ENCODE measurements at places on chromosomes 13 and 19.

GRCh38 chr19:6979399-6979798 lies 41.8 kb downstream of the MBD3L2B start:
- DNase-seq = no peak

DNA sequence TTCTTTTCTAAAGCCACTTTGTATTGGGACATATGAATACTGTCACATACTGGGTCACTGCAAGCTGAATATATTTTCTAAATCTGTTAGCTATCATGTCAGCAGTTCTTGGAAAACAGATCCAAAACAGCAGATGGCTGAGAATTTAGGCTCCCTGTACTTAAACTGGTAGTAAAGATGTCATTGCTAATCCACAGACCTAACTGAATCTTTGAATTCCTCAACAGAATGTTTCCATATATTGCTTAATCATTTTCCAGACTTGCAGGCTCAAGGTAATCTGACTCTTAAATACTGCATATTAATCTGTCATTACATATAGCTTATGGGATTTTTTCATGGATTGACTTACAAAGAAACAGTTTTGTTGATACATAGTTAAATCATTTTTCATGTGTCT lies 639.0 kb upstream of the KLHL1 start:
- DNase-seq = no peak

- DNase-seq = no peak
Observed at GRCh38 chr19:50413531-50413930, 5.2 kb upstream of the SPIB start.

DNA sequence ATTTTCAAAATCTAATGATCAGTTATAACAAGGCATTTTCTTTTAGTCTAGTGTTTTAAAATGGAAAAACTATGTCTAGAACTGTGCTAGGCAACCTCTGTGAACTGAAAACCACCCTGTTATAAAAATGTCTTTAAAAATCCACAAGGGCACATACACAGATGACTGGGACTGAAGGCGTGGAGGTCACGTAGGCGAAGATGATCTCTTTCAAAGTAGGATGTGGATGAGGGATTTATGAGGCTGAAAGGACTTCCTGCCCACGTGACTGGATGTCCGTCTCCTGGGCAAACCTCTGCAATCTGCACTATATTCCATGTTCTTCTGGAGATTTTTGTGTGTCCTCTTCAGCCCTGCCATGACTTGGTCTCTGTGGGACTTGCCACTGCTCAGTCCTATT lies 84.2 kb upstream of the ZNF536 start:
- no peak for DNase-seq

DNA sequence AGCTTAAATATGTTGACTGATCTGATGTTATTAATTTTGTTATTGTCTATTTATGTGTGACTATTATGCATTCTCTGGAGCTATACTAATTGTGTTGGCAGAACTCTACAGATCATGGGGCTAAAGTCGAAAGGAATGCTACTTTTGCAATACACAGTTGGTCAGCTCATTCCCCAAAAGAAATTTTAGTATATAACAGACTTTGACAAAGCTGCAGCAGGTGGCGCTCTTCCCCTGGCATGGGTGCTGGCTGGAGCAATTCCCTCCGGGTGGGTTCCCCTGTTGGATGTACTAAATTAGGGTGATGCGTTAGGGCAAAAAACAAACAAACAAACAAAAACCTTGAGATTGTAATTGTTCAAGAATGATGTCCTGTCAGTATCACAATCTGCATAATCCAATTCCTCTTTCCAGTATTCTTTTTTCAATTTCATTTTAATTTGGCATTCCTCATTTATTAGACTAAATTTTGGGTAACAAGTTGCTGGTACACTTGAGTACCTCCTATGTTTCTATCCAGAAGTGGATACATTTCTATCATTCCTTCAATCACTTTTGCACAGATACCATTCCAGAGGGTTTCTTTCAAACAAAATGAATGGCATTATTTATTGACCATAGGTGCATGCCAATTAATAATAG lies 322.8 kb upstream of the EDNRB start:
- peak; percentile 15 for DNase-seq

DNA sequence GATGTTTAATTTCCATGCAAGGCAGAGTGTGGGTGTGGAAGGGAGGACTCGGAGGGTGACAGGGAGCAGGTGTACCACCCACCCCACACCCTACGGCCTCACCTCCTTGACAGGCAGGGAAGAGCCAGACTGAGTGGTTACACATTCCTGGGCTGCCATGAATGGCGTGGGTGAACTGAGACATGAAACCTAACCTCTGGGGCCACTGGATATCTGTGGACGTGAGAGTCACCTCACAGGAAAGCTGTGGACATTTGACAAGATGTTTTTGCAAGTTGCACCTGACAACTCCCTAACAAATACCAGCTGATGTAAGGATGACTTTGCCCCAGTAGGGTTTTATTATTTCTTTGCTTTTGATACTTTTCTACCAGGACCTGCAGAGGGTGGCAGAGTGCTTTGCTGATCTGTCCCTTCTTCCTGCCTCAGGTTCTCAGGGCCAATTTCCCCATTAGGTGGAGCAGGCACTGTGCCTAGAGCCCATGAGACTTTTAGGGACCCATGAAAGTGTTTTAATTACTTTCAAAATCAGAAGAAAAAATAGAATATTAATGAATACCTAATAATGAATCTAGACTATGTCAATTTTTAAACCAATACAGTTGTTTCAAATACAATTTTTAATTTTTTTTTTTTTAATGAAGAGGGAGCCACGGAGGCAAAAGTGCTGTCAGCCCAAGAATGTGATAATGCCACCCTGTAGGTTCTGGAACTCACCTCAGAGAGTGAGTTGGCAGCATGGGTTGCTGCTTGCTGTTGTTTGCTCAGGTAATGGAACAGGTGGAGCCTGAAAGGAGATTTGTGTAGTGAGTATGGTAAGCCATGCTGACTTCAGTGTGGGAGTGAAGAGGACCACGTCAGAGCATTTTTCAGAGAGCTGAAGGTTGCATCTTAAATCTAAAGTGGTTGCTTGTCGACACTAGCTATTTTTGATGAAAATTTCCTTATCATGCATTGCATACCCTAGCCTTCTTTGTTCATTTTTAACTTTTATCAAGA lies 58.0 kb upstream of the CYSLTR2 start:
- peak; percentile 48 for DNase-seq

DNA sequence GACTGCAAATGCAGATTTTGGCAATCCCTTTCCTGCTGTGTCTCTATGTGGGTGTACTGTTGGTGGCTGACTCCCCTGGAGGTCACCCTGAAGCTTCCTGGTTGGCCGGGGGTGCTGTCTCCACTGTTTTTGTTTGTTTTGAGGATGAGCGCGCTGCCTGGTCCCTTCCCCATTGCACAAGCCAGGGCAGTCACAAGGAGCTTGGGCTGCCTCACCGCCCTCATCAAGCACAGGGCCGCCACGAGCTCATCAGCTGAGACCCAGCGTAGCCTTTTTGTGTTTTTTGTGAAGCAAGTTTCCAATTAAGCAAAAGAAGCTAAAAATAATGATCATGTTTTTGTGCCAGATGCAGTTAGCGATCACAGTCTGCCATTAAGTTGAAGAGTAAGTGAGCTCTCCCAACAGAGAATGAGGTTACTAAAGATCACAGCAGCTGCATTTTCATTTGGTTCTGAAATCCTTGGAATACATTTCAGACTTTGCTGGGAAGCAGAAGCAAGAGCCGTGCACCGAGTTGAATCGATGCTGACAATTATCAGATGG lies 57.8 kb downstream of the GGACT start:
- DNase-seq = no peak

DNA sequence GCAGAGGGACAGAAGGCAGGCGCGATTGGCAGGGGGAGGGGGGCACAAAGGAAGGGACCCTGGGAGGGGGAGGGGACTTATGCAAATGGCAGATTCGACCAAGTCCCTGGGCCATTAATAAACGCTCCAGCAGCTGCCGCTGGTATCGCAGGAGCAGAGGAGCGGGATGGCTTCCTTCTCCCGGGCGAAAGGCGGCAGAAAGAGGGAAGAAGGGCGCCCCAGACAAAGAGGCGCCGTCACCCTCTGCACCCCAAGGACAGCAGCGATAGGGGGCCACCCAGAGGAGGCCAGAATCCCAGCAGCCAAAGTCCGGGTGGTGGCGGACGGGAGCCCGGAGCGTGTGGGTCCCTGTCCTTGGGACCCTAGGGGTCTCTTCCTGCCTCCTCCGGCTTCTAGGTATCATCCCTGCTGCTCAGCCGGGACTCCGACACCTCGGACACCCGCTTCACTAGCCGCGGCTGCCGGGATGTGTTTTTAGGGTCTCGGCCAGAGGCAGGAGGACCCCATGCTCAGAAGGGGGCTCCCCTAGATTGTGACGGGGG lies 1.9 kb downstream of the PTPRS start:
- peak; percentile 71 for DNase-seq

GRCh38 chr19:30144242-30144758 lies 202.3 kb downstream of the URI1 start:
- DNase-seq = no peak

- DNase-seq = no peak
Observed at GRCh38 chr13:80235166-80235966, 105.6 kb downstream of the SPRY2 start.

- DNase-seq = no peak
Observed at GRCh38 chr19:38549942-38550341, 67.8 kb downstream of the MAP4K1 start.

- DNase-seq = no peak
Observed at GRCh38 chr13:46379611-46380010, 7.4 kb downstream of the RUBCNL start.

- DNase-seq = no peak
Observed at GRCh38 chr13:97205465-97205864, 16.7 kb upstream of the MBNL2 start.

- no peak for DNase-seq
Observed at GRCh38 chr19:55256562-55257460, 2.0 kb downstream of the PPP6R1 start.

DNA sequence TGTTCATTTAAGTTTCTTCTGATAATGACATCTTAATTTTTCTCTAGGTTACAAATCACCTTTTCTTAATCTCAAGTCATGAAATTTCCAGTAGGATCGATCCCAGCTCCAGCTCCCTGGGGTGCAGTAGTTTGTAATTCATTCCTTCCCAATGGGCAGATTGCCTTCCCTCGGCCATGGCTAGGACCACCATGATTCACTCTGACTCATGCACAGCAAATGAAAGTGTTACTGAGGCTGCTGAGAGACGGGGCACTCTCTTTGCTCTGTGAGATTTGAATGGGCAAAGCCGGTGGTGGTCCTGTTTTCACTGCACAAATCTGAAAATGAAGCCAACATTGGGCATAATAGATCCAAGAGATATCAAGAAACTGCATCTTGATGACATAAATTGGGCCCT lies 202.8 kb upstream of the IRS2 start:
- no peak for DNase-seq

- DNase-seq = no peak
Observed at GRCh38 chr13:92137520-92137919, 739.1 kb downstream of the GPC5 start.

- peak; percentile 90 for DNase-seq
Observed at GRCh38 chr19:13207846-13208671, 57.8 kb downstream of the IER2 start.

DNA sequence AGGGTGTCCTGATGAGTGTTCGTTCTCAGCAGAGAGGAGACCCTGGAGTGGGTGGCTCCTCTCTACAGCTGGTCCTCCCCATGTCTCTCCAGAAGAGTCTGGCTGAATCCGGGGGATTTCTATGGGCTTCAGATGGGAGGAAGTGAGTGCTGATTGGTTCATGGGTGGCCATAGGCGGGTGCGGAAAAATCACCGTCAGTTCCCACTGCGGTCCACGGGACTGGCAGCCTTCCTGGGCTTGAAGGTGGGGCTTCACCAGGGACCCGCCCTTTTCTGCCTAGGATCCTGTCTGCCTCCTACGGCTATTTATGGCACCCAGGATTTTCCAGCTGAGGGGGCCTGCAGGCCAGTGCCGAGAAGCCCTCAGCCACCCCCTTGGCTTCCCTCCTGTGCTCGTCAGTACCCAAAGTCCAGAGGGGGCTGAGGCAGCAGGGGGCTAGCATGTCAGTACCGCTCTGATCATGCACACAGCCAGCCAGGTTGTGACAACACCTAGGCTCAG lies 18.4 kb downstream of the CPB2 start:
- DNase-seq = no peak

DNA sequence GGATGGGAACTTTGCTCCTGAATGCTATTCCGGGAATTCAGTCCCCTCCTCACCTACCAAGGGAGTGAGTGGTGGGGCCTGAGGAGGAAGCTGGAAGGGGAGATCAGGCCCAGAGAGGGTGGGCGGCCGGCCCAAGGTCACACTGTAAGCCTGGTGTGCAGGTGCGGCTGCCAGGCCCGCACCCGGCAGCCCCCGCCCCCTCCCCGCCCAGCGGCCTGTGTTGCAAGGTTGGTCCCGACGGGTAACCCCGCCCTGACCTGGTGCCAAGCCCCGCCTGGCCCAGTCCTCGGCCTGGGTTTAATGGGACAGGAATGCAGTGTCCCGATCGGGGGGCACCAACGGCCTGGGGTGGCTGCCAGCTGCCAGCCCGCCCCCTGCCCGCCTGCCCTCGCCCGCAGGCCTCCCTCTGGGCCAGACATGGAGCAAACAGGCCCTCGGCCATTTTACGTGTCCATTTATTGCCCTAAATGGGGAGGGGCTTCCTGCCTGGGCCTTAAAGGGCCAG lies 5.5 kb downstream of the ZBTB7A start:
- DNase-seq = no peak

DNA sequence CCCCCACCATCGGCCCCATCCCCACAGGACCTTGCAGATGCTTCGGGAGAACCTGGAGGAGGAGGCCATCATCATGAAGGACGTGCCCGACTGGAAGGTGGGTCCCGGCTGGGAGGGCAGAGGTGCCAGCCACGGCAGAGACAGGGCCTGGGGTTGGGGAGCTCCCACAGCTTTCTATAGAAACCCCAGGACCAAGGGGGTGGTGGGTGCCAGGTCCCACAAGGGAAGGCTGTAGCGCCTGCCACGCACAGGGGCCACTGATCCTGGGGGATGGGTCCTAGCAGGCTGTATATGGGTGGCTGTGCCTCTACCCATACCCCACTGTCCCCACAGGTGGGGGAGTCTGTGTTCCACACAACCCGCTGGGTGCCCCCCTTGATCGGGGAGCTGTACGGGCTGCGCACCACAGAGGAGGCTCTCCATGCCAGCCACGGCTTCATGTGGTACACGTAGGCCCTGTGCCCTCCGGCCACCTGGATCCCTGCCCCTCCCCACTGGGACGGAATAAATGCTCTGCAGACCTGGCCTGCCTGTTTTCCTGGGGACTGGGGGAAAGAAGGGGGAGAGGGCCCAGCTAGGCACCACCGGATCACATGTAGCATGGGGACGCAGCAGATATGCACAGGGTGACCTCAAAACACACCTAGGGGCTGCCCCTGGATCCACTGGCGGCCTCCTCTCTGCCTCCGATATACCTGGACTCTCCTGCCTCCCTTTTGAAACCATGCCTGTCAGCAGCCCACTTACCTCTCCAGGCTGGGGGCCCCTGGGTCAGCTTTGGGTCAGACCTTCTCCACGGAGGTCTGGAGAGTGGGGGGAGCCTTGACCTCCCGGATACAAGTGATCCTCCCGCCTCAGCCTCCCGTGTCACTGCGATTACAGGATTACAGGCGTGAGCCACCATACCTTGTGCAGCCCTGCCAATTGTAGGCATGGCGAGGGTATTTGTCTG lies 761 bp upstream of the YJEFN3 start:
- no peak for DNase-seq

DNA sequence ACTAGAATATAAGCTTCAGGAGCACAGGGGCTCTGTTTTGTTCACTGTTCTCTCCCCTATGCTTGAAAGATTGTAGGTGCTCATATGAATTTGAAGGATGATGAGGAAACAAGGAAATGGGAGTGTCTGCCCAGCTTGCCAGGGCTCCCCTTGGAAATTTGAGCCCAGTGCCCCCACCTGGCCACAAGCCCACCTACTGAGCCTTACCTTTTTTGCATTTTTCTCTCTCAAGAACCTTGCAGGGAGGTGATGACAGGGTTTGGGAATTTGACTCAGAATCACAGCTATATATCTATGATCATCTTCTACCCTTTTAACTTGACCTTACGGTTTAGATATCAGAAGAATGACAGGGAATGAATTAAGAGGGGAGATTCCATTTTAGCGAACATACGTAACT lies 33.8 kb downstream of the SERP2 start:
- no peak for DNase-seq

All from GM10248 (cell line).